Fibroblast of skin of left biceps (primary cell): ENCODE measurements at places on chromosomes 1 and 21.

- DNase-seq = no peak
Observed at GRCh38 chr1:17878837-17879236, 123.7 kb downstream of the ACTL8 start.

DNA sequence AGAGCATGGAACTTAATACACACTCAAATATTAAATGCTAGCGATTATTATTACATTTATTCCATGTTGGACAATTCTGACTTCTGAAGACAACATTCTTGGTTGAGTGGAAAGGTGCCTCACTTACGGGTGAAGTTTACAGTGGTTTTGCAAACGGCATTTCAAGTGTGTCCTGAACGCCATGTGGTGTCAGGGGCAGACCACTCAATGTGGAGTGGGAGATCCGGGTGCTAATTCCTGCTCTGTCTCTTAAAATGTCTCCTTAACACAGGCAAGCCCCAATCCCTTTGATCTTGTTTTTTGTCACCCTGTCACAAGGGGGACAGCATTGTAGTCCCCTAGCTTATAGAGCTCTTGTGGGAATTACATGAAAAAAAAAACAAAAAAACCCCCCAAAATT is 5.6 kb upstream of the TDRD10 start:
- no peak for DNase-seq

DNA sequence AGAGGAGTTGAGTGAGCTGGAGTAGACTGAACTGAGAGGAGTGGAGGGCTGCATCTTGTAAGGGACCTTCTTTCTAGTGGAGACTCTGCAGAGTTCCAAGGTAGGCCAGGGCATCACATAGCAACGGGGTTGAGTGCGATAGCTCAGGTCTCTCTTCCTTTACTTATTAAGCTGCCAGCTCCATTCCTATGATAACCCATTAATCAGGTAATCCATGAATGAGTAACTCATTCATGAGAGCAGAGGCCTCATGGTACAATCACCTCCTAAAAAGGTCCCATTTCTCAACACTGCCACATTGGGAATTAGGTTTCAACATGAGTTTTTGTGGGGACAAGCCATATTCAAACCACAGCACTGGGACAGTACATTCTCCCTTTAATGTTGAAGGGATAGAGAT is 21.3 kb downstream of the VN1R5 start:
- DNase-seq = no peak

- DNase-seq = no peak
Observed at GRCh38 chr1:25756215-25756614, 43.8 kb upstream of the SELENON start.

DNA sequence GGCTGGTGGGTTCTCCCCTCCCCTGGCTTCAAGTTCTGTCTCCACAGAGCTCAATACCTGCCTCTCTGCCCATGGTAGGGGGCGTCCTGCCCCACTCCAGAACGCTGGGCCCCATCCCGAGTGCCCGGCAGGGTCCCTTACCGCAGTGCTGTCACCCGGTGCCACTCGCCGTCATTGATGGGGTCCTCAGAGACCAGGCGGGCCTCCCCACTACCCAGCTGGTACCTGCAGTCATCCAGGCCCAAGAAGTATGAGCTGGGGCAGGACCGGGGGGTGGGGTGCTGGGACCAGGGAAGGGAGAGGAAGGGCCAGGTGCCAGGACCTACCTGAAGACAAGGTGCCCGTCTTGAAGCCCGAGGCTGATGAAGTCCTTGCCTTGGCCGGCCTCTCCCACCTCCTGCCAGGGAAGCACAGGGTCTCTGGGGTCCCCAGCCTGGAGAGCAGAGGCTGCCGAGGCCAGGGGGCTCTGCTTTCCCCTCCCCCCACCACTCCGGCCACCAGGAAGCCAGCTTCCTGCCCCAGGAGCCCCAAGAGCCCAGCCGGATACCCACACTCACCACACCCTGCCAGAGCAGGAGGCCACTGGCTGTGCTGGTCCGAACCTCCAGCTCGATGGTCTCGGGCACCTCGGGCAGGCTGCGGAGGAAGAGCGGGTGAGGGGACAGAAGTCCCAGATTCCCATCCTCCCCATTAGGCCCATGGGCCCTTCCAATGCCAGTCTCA is 12.1 kb downstream of the LDLRAD2 start:
- no peak for DNase-seq

DNA sequence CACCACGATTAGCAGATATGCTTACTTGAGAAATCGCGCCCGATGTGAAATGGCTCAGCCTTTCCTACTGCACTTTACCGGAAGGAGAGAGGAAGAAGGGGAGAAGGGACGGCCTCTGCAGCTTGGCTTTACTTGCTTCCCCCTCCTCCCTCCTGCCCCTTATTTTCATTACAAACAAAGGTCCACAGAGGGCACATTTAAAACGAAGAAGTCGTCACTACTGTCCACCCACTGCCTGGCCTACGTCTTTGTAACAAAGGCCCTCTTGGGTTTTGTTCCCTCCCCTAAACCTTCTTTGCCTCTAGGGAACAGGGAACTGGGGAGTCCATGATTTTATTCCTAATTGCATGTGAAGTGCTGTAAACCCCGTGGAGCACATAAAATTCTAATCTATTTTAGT is 308.5 kb downstream of the LMX1A start:
- DNase-seq = no peak

DNA sequence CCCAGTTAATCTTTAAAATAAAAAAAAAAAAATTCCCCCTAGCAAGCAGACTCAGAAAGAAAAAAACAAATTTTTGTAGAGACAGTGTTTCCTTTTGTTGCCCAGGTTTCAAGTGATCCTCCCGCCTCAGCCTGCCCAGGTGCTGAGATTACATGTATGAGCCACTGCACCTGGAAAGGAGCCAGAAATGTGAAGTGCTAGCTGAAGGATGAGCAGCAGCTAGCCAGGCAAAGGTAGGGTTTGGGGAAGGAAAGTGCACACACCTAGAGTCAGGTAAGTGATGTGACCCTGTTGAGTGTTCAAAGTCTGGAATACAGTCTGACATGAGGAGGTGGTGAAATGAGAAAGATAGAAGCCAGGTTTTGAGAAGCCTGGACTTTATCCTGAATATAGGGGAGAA is 1.7 kb downstream of the AKR1A1 start:
- DNase-seq = no peak

DNA sequence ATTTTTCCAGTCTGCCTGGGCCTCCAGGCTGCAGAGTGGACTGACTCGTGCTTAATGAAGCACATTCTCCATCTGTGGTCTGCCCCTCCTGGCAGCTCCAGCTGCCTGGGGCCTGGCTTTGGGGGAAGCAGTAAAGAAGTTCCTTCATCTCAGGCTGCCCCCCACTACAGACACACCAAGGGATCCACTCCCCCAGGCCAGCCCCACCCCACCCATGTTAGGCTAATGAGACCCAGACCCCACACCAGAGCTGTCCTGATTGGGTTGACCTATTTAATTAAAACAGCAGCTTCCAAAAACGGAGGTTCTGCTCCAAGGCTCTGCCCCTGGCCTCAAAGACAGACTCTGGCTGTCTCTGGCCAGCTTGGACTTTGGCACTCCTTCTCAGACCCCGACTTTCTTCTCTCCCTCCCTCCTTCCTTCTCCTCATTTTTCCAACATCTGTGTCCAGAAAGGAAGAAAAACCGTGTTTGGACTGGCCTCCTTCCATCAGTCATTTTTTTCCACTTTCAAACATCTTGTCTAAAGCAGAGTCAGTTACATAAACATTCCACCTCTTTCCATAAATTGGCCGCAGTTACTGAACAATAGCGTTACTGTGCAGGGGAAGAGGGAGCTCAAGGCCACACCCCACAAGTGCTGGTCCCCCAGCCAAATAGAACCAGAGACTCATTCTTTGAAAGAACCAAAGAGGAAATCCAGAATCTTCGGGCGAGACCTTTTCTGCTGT is 29.7 kb downstream of the SERTAD4 start:
- DNase-seq = peak; percentile 82
